ENCODE measurements at places on chromosomes 11 and 22.

GRCh38 chr11:122852796-122853160, 14.5 kb downstream of the CRTAM start:
- no peak for DNase-seq

- DNase-seq: no peak
Measured at GRCh38 chr22:48310740-48311139, 1516.9 kb downstream of the BRD1 start.

GRCh38 chr11:94583213-94583865, 16.2 kb downstream of the PIWIL4 start:
- no peak for DNase-seq

DNA sequence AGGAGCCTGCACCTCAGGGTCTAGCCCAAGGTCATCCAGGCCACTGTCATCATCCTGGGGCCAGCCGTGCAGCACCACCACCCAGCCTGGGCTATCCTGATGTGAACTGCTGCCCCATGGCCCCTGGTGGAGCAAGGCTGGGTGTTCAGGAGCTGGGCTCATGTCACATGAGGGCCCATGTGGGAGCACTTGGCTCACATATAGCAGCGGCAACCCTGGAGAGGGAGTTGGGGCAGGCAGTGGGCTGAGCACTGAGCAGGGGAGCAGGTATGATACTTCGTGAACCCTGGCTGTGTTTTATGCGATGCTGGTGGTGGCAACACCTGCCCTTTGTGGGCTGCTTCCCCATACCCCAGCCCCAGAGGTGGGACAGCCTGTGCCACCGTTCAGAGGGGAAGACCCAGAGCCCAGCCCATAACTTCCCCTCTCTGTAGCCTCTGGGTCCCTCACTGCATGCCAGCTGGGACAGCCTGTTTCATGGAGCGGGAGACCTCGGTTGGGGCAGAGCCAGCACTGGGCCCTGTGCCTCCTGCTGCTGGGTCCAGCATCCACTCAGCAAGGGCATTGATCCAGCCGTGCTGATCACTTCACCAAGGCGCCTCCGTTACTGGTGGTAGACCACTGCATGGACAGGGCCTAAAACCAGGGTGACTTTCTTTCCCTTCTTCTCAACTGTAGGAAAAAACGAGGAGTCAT, 62.5 kb upstream of the SUSD2 start:
- no peak for DNase-seq

GRCh38 chr11:118928870-118929500, 3.3 kb upstream of the BCL9L start:
- peak; percentile 80 for DNase-seq

- no peak for DNase-seq
Measured at GRCh38 chr11:134652586-134653255, 240.7 kb upstream of the B3GAT1 start.

DNA sequence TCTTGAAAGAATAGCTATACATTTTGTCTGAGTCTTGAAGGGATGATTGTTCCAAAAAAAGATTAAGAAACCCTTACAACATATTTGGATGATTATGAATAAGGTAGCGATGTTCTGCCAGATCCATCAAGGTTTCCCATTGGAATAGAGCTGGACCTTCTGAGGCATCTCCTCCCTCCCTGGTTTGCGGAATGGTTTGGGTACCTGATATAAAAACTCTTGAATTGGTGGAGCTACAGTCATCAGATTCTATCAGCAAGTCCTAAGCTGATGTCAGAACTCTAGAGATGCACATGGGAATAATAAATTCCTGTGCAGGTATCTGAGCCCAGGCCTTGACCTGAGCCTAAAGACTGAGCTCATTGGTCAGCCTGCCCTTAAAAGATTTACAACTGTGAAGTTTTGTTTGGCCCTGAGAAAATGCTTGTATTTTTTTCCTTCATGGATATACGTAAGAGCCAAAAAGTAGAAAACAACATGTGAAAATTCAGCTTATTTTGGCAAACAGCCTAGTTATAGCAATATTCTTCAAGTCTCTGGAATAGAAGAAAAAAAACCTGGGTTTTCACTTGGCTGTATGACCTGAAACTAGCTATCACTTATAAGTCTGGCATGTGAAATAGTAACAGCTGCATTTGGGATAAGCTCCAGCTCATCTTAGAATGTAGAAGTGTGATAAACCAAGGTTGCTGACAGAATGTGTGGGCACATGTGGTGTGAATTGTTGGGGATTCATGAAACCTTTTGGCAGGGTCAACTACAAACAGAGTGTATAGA, 265.7 kb upstream of the CTSC start:
- DNase-seq: no peak

DNA sequence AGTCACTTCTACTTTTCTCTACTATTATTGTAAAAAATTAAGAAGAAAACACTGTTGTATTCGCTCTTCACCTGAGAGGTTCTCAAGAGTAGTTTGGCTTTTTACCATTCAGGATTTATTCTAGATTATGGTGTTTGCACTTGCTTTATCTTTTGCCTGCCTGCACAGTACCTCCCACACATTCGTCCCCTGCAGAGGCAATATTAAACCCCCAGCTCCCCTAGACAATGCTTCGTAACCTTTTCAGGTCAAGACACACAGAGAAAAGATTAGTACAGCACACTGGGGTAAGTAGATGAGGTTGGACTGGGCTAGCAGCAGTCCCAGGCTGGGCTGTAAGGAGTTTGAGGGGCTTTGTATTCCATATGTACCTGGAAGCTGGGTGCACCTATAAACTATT, 62.4 kb downstream of the TNRC6B start:
- DNase-seq: no peak

GRCh38 chr11:45674481-45675190, 9.2 kb upstream of the CHST1 start:
- DNase-seq: no peak

- no peak for DNase-seq
Measured at GRCh38 chr11:101741061-101741460, 157.3 kb upstream of the TRPC6 start.

DNA sequence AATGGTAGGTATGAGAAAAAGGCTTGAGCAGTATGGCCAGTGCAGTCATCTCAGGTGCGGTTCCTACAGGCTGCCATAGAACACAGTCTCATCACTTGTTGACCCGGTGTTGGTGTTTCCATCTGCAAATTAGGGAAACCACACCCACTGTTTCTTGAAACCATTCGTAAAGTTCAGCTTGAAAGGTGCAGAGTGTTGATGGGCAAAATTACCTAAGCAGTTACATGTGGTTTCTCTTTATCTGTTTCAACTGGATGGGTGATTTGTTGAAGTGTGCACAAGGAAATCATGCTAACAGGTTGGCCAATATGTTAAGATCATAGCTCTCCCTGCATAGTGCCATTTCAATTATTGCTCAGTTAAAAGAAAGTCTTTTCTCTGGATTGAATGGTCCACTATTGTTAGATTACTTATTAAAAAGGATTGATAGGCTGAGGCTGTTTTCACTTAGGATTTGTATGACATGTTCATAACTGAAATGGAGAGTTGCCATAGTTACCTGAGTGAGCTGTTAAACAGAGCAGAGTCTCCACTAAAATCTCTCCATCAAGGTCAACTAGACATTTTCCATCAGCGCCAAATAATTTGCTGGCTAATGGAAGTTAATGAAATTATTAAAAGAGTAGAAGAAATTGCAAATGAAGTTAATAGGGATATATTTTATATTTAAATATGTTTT, 203.1 kb upstream of the MTMR2 start:
- DNase-seq: no peak

DNA sequence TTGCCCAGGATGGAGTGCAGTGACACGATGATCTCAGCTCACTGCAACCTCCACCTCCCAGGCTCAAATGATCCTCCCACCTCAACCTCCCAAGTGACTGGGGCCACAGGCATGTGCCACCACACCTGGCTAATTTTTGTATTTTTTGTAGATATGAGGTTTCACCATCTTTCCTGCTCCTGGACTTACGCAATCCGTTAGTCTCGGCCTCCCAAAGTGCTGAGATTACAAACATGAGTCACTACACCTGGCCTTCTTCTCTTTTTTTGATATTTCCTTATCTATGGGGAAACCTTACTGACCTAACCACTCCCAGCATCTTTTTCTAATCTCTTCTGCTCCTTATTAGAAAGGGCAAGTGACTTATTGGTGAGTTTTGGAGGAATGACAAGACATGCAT, 121.7 kb upstream of the CHORDC1 start:
- no peak for DNase-seq

- no peak for DNase-seq
Measured at GRCh38 chr22:37672206-37672919, 3.1 kb upstream of the LGALS1 start.
